Stimulated activated CD8-positive, alpha-beta memory T cell treated with anti-CD3 and anti-CD28 coated beads, Interleukin-4, amount 100 ng/mL, for 1 hour (primary cell): ENCODE measurements at places on chromosomes 11 and 22.

- DNase-seq: no peak
Measured at GRCh38 chr11:46377290-46377689, 4.2 kb upstream of the MDK start.

DNA sequence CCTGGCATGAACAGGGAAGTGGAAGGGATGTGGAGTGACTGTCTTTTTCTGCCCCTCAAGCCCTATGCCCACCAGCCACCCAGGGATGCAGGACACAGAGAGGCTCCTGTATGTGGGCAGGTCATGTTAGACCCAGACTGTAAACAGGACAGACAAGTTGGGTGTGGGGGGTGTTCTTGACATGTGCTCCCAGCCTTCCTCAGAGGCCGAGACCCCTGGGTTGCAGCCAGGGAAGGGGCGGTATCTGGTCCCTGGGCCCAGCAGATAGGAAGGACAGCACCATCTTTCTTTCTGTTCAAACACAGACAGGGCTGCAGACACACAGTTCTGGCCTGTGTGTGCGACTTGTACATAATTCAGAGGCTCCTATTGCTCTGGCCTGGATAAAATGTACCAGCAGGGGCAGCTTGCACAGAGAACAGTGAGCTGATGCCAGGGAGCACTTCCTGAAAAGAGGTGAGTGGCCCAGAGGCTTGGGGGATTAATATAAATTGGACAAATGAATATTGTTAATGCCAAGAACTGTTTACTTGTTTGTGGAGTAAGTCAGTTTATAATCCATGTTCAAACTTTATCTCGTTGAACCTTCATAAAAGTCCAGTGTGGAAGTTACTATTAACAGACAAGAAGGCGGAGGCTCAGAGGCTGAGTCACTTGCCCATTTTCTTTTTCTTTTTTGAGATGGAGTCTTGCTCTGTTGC, 16.6 kb downstream of the GDPD5 start:
- DNase-seq: no peak

GRCh38 chr22:36325154-36326031, 62.4 kb downstream of the MYH9 start:
- DNase-seq: no peak

DNA sequence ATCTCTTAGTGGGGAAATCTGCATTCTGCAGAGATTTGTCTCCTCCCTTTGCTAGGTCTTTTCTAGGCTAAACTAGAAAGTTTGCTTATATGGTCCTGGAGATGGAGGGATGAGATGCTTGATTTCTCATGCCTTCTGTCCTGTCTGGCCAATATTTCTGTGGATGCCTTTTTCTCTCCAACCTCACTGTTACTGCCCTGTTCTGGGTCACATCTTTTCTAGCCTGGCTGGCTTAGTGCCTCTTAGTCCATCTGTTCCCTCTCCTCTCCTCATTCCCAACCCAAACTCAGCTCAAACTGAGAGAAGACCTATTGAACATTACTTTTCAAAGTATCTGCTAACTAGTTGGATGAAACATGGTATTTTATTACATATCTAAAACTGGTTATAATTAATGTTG, 62.0 kb downstream of the RRM1 start:
- DNase-seq: no peak

DNA sequence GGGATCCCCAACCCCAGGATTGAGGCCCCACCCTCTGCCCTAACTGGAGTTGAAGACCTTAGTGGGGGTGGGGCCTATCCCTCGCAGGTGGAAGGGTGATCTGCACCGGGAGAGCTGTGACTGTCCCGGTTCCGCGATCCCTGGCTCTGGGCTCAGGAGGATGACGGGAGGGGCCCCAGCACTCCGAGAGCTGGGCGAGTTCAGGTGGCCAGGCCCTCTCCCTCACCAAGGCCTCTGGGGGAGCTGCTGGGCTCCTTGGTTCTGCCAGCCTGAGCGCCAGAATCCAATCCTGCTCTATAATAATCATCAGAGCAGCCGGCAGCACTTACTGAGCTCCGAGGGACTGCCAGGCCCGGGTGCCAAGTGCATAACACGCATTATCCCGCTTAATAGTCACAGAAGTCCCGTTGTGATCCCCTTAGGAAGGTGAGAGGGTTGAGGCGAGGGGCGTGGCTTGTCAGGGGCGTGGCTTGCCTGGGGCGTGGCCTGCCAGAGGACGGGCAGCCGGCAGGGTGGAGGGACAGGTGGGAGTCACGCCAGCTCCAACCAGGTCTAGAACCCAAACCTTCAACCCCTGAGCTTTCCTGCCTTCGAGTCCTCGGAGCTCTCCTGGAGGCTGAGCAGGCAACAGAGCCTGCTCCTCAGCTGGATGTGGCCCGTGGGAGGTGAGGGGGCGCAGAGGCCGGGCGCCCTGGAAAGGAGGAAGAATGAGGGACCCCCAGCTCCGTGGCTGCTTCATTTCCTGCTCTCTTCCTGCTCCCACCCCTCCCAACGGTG, 7.3 kb upstream of the SYT7 start:
- peak; percentile 35 for DNase-seq

DNA sequence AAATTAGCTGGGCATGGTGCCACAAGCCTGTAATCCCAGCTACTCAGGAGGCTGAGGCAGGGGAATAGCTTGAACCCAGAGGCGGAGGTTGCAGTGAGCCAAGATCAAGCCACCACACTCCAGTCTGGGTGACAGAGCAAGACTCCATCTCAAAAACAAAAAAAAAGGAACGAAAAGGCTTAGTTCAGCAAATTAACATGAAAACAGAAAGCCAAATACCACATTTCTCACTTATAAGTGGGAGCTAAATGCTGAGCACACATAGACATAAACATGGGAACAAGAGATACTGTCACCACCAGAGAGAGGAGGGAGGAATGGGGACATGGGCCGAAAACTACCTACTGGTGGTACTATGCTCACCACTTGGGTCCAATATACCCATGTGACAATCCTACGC, 38.6 kb downstream of the SCGB1A1 start:
- no peak for DNase-seq

DNA sequence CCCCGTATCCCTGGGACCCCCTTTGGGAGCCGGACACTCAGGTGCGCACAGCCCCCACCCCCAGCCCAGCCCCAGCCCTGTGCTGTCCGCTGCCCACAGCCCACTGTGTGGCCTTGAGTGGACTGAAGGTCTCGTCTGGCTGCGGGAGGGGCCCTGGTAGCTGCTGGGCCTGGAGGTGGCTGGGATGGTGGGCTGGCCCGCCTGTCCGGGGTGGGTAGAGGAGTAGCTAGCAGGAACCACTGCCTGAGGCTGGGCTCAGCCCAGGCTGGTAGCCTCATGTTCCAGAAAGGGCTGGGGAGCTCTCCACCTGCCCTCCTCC, 4.6 kb upstream of the MUC6 start:
- DNase-seq: no peak

- DNase-seq: no peak
Measured at GRCh38 chr11:130785380-130786116, 130.7 kb downstream of the SNX19 start.

- no peak for DNase-seq
Measured at GRCh38 chr11:61472282-61472681, 36.3 kb upstream of the LRRC10B start.

- DNase-seq: no peak
Measured at GRCh38 chr22:16915701-16916100, 90.5 kb upstream of the XKR3 start.

DNA sequence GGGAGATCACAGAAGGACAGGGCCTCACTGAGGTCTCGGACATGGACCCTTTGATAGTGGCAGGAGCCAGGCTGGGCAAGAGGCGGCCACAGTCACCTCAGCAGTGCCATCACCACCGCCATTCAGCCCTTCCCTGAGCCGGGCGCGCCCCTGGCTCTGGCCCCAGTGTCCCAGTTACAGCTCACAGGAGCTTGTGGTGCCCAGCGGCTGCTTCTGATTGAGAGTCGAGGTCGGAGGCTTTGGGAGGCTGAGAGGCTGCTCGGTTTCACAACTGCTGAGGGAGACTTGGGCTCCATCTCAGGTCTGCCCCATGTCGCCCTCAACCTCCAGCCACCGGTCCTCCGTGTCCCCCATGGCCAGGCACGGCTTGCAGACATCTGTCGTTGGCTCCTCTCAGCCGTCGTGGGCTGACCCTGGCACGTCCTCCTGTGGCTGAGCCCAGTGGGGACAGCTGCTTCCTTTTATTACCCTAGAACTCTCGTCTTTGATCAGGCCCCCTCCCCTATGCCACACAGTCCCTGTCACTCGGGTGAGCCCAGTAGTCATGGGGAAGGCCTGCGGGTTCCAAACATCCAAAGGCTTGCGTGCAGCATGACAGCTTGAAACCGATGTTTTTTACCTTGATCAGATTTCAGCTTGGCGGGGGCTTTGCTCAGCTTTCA, 28.4 kb upstream of the PPP6R3 start:
- DNase-seq: no peak

- no peak for DNase-seq
Measured at GRCh38 chr11:130312046-130312445, 2.7 kb downstream of the ZBTB44 start.

GRCh38 chr22:44338906-44339305, 26.2 kb upstream of the SHISAL1 start:
- no peak for DNase-seq

DNA sequence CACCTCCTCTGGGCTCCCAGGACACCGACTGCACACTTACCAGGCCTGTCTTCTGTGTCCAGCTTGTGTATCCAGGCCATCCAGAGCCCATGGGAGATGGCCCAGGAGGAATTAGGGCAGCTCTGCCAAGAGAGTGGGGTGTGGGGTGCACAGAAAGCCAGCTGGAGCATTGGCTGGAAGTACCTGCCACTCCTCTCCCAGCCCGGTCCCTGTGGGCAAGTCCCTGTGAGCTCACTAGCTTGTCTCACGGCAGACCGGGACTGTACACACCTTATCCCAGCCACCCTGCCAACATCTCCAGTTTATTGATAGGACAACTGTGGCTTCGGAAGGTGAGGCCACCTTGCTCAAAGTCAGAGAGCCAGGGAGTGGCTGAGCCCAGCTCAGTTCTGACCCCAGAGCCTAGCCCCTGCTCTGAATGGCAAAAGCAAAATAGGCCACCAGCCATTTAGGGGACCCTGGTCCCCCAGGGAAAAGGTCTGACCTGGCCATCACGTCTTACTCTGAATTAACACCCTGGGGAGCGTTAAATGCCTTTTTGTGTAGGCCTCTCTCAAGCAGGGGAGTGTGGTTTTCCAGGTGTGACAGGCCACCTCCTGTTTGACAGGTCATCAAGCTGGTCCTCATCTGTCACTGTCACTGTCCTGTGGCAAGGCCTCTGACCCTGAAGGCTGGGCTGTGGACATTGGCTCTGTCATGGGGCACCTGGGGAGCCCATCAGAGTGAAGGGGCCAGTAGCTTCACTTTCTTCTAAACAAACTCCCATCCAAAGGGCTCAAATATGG, 15.1 kb downstream of the UQCR10 start:
- DNase-seq: no peak

- no peak for DNase-seq
Measured at GRCh38 chr11:122779047-122779629, 59.2 kb upstream of the CRTAM start.

DNA sequence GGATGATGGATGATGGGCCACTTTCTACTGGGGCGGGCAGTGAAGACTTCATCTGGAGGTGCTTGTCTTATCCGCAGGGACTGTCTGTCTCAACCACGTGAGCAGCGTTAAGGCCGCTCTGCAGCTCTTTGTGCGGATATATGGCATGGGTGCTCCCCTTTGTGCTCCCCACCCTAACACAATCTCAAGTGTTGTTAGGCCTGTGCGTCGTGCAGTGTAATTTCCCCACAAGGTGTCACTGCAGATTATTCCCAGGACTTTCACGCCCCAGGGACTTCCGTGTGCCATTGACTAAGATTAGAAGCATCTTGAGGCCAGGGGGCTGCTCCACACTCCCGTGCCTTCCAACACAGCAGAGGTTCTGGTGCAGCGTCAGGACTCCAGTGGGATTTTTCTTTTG, 65.3 kb downstream of the TBC1D22A start:
- DNase-seq: no peak

DNA sequence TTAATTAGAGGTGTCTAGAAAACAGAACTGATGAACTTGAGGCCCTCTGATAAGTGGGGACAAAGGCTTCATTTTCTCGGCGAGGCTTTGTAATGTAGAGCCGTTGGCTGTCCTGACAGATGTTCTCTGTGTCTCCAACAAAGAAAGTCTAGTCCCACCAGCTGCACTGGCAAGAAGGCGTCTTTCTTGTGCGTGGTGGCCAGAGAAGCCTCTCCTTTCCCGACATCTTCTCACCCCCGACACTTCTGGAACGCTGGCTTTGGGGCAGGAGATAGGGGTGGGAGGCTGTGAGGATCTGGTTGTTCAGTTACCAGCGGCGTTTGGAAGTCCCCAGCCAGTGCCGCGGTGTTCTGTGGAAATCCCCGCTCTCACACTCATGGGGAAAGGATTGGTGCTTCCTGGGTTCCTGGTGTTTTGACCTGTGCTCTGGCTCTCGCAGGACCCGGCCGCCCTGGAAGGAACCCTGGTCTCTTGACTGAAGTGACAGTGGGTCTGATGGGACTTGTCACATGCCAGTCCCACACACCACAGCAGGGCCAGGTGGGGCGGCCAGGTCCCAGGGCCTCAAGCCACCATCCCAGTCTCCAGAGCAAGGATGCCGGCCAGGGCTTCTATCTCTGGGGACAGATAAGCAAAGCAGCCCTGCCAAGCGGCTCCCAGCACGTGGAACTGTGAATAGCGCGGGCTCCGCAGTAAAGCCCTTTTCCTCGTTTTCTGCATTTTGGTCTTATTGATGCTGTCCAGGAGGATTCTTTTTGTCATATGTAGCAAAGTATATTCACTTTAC, 23.2 kb downstream of the FADS2 start:
- DNase-seq: no peak
